ENCODE measurements at places on chromosomes 12 and 14.

DNA sequence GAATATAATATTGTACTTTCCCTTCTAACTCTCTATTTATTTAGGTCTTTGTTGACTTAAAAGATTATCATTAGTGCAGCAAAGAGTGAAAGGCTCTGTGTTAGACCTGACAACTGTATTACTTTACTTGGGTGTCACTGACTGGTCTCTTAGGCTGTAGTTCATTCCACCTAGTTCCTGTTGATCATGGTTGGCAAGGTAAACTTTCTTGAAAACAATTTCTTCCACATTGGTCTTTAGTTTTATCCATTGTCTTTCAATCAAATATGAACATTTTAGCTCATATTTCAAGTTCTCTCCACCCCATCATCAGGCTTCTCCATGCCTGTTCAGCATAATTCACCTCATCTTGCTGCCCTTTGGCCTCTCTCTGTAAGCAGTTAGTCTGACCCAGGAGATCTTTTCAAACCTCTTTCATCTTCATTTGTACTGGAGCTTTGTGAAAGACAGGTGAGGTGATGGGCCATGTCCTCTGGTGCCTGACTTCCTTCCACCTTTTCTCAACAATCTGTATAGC lies 32.1 kb upstream of the PPM1H start:
- no peak for DNase-seq

DNA sequence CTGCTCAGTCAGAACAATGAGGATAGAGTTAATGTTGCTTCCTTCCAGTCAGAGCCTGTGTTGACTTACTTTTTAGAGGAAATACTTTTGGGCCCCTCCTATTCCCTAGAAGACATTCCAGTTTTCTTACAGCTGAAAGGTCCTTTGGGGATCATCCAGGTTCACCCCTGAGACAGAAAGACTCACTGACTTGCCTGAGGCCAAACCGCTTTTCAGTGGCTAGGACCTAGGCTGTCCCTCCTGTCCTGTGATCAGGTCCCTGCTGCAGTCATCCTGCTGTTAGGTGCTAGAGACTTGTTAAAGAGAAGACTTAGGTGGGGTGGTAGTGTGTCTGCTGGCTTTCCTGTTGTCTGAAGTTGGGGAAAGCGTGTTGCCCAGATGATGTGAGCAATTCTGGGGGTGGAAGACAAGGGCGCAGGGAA lies 39.6 kb downstream of the SUSD6 start:
- no peak for DNase-seq

- DNase-seq: no peak
Measured at GRCh38 chr12:51085757-51086156, 2.4 kb upstream of the CSRNP2 start.

GRCh38 chr14:99729991-99730875 lies 46.1 kb downstream of the CYP46A1 start:
- peak; percentile 49 for DNase-seq

DNA sequence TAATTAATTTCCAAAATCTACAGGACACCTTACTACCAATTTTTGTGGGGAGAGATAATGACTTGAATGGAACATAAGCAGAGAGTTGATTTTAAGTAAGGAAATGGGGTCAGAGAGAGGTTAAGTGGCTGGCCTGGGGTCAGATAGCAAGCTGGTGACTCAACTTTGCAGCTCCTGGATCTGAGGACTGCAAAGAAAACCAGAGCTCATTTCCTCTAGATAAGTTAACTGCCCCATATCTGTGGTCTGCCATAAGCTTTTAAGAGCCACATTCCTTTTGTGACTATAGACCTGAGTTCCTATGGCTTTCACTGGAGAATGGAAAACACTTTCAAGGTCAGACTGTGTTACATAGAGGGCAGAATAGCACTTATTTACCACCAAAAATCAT lies 201.2 kb upstream of the PRICKLE1 start:
- DNase-seq: no peak

- DNase-seq: no peak
Measured at GRCh38 chr12:38689704-38690103, 215.7 kb downstream of the CPNE8 start.

- DNase-seq: no peak
Measured at GRCh38 chr12:38137716-38138115, 178.9 kb upstream of the ALG10B start.

DNA sequence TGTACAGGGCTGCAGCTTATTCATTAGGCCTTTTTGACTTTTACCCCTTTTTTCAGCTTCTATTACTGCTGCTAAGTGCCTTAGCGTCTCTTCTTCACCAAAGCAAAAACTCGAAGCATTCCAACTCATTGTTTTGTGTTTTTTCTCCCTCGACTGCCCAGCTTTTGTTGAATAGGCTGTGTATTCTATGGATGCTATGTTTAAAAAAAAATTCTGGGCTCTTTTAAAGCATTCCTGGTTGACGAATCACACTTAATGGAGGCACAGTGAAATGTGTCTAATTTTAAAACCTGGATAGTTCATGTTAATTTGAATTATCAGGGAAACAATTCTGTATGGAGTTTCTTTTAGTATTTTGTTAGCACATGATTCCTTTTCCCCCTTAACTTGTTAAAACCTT lies 29.7 kb downstream of the KTN1 start:
- DNase-seq: no peak

DNA sequence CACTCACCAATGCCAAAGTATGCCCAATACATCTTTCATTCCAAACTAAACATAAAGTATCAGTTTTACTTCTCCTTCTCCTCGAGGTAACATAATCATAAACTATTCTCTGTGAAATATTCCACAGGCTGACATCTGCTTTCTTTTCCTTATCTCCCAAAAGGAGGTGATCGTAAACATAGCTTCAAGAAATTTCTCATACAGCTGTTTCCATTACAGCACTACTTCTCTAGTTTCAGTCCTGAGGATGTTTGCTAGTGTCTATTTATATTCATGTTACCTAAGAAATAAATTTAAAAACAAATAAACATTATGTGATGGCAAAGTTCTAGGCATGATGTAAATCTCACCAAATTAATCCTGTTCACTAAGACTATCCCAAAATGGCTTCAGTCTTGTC lies 90.1 kb upstream of the CPSF6 start:
- no peak for DNase-seq

- DNase-seq: no peak
Measured at GRCh38 chr12:118098911-118099671, 4.7 kb downstream of the VSIG10 start.

- DNase-seq: no peak
Measured at GRCh38 chr12:98990648-98991047, 345.6 kb downstream of the APAF1 start.

DNA sequence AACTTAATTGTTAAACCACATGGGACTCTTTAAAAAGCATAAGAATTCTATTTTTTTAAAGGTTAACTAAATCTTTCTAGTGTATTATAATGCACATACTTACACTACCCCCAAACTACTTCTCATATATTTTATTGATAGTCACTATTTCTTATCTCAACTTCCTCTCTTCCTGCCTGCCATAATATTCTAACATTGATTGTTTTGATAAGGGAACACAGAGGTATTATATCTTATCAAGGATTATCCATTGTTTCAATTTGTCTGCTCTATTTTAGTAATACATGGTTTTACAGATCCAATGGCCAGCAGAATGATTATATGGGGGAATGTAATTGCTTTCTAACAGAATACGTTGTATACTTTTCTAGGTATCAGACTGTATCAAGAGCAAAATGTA lies 98.9 kb downstream of the EPS8 start:
- DNase-seq: no peak

- no peak for DNase-seq
Measured at GRCh38 chr14:68447581-68448251, 345.2 kb downstream of the ZFP36L1 start.

DNA sequence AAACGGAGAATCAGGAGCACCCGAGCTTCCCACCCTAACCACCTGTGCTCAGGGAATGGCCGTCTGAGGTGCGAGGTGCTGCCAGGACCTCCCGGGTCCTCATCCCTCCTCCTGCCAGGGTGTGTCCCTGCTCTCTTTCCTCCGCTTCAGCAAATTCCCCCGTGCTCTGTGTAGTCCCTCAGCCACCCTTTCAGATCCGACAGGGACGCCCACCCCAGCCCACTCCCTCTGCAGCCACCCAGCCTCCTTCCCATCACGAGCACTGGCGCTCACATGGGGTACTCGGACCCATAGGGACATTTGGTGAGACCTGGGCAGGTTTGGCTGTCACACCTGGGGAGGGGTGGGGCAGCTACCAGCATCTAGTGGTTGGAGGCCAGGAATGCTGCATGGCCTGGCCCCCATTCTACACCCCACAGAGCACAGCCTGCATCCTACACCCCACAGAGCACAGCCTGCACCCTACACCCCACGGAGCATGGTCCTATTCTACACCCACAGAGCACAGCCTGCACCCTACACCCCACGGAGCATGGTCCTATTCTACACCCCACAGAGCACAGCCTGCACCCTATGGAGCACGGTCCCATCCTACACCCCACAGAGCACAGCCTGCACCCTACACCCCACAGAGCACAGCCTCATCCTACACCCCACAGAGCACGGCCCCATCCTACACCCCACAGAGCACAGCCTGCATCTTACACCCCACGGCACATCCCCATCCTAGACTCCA lies 12.7 kb downstream of the GALNT9 start:
- DNase-seq: no peak

- DNase-seq: no peak
Measured at GRCh38 chr14:104368751-104369100, 210.8 kb upstream of the C14orf180 start.

- DNase-seq: no peak
Measured at GRCh38 chr14:20415782-20416206, 2.5 kb upstream of the TEP1 start.

GRCh38 chr14:104356020-104356737 lies 217.8 kb downstream of the KIF26A start:
- DNase-seq: no peak

- no peak for DNase-seq
Measured at GRCh38 chr14:89239023-89239422, 178.0 kb downstream of the FOXN3 start.

DNA sequence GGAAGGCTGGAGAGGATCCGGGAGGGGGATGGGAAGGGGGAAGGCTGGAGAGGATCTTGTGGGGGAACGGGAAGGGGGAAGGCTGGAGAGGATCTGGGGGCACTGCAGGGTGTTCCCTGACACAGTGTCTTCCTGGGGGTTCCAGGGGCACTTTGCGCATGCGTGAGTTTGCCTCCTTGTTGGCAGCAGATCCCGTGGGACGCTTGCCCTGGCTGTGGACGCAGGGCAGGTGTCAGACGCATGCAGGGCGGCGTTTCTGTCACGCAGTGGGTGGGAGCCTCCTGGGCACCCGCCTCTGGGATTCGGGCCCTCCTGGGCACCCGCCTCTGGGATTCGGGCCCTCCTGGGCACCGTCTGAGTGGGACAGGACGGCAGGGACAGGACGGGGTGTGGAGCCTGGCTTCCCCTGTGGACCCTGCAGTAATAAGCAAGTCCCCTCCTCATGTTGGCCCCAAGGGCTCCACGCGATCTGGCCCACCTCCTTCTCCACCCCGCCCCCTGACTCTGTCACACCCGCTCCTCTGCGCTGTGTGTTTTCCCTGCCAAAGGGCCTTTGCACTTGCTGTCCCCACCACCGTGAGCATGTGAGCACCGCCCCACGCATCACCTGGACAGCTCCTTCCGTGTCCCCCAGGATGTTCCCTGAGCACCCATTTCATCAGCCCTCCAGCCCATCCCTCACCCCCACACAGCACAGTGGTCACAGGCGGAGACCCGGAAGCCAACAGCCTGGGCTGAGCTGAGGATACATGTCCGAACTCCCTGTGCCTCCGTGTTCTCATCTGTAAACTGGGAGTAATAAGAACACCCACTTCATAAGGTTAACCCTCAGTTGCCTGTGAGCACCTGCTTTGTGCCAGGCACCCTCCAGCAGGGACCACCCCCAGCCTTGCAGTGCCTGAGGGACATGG lies 4.4 kb downstream of the MMP17 start:
- no peak for DNase-seq

DNA sequence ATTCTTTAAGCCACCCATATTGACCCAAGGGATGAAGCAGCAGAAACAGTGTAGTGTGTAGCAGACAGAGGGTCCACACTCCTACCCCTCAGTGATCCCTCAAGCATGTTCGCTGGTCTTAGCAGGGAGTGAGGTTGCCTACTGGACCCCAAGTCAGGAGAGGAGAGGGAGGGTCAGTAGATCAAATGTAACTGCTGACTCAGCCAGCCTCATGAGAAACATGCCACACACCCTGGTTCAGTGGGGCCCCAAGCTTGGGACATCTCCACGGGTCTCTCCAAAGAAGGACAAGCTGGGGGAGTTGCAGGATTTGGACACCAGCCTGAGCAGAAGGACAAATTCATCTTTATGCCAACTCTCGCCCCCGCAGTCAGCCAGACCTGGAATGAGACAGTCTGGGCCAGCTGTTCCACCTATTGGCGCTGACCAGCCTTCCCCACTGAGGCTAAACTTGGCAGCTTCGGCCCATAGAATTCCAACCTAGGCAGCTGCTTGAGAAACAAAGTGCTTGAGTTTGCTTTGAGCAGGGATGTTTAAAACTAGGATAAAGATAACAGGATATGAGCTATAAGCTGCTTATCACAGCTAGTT lies 66.0 kb upstream of the ACTN1 start:
- DNase-seq: no peak

- no peak for DNase-seq
Measured at GRCh38 chr12:5402009-5402935, 29.6 kb upstream of the NTF3 start.

DNA sequence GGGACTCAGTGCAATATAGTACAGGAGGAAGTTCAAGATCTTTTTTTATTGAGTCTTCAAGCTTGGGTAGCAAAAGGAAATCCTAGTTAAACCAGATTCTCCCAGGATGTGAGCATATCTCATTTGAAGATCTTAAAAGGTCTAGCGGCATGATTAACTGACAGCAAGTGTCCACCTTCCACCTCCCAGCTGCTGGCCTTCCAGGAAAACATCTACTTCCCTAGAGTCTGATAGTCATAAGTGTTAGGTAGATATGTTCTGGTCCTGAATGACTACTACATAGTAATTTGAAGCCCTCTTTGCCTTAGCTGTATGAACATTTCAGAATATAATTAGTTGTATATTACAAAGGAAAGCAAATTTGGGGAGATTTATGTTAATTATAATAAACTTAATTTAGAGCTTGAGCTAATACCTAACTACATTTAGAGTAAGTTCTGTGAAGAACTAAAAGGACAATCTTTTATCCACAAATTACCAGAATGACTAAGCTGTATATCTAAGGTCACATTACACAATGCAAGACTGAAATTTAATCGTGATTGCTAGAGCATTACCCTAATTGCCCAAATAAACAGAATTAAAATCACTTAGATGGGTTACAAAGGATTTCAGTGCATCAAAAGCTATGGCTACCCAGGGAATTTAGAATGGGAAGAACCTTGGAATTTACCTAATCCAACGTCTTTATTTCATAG lies 9.9 kb downstream of the LGR5 start:
- DNase-seq: no peak

- DNase-seq: no peak
Measured at GRCh38 chr14:101781240-101782061, 19.9 kb downstream of the PPP2R5C start.

Data from stimulated activated CD8-positive, alpha-beta memory T cell treated with anti-CD3 and anti-CD28 coated beads, Interleukin-2, amount 100 ng/mL, for 1 hour (primary cell).